ENCODE measurements at places on chromosomes 1 and 21.

DNA sequence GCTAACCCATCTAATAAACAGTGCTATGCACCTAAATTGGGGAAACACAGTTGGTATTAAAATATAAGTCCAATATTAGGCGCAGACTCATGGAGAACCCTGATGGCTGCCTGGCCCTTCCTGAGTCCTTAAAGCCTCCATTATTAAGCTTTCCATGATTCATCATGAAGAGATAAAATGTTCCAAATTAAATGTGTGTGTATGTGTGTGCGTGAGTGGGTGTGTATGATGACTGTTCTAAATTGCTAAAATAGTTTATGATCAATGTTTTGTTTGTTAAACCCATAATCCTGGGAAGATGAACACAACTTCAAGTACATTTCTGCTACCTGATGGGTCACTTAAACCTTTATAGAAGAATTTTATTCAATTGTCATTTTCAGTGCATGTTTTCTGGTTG lies 6.3 kb upstream of the RBBP5 start:
- DNase-seq = no peak

- DNase-seq = no peak
Observed at GRCh38 chr1:160839746-160840145, 22.9 kb downstream of the CD244 start.

GRCh38 chr1:79055856-79056255 lies 49.3 kb upstream of the ADGRL4 start:
- no peak for DNase-seq

DNA sequence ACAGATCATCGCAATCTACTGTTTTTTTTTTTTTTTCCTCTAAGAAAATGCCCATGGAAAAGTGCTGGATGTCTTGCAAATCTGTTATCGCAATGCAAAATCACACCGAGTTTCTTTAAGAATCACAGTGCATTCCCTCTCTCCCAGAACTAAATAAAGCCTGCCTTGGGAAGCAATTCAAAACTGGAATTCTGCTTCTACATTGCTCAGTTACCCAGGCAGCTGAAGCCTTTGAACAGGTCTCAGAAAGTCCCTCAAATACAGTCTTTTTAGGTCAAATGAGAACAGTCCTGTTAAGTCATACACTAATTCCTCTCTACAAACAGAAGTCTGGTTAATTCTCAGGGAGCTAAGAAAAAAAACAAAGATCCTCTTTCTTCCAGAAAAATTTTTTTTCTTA lies 46.3 kb downstream of the SLC30A10 start:
- DNase-seq = no peak

- no peak for DNase-seq
Observed at GRCh38 chr1:187626056-187626455, 797.3 kb downstream of the PLA2G4A start.

DNA sequence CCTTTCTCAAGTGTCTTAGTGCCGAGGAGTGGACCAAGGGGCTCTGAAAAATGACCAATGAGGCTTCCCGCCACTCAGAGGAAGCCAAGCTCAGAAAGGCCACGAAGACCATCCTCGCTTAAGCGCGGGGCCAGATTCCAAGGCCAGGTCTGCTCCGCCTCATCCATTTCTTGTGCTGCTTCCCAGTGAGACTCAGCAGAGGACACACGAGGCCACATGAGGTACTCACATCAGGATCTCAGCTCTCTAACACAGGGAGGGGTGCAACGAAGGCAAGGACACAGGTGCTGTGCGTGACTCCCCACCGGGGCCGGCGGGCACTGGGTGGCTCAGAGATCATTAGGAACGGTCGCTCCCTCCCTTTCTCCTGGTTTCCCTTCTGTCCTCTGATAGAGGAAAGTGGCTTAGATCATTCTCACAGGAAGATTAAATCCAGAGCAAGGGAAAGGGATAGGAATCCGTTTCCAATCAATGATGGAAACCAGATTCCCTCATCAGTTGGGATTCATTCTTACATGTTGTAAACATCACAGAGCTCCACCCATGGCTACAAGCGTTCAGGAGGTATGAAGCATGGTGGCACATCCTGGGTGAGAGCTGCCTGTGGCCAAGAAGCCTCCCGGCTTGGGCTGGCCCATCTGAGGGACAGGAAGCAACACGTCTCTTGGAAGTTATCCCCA lies 46.7 kb downstream of the CAPZB start:
- no peak for DNase-seq

DNA sequence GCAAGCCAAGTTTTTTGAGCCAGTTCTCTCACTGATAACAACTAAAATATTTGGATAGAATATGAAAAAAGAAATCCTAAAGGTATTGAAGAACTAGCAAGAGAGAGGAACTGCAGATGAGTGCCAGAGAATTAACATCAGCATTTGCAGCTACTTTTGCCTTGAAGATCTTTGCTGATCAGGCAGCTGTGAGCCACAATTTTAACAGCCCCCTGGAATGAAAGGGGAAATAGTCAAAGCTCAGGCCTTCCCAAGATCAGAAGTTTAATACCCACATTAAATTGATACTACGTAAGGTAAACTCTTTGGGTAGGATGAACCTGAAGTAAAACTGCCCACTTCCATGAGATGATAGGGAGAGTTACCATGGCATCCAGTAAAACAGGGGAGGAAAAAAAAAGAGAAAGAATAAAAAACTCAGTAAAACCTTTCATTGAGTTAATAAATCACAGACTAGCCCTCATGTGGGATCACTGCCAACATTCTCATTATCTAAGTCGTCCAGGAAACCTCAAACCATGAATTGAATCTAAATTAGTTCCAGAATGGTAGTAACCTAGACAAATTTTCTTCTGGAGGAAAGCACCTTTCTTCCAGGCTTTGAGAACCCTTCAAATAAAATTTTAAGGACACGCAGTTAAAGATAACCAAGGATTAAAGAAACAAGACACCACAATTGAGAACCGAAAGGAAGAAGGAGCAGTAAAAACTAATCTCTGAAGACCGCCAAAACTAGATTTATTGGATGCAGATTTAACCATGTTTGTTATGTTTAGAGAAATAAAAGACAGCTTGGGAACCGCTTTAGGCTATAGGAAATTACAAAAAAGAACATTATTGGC lies 28.3 kb downstream of the SCP2 start:
- DNase-seq = peak; percentile 82

DNA sequence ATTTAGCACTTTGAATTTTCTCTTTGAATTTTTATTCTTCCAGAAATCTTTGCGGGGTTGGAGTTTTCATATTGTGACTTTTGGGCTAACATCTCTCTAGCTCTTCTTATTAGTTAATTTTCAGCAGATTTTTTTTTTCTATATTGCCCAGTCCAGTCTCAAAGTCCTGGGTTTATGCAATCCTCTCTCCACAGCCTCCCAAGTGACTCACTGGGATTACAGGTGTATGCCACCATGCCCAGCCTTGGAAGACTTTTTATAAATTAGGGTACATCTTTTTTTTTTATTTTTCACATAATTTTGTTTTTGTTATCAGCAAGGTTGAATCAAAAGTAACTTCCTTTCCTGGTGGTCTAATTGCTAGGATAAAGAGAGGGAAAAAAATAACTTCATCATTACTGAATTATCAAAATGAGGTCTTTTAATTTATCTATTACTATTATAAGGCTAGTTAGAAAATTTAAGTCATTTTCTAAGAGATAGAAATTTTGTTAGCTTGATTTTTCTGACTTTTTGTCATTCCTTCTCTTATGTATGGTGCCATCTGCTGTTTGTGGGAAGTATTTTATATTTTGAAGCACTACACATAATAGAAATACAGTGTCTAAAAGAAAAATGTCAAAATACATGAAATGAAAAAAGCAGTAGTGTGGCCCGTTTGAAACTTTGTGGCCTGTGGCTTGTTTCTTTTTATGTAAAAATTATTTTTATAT lies 273.4 kb upstream of the CACYBP start:
- DNase-seq = peak; percentile 34

Measured in fibroblast of skin of back (primary cell).